Stimulated activated CD4-positive, alpha-beta T cell treated with anti-CD3 and anti-CD28 coated beads, Interleukin-12 subunit alpha, Interleukin-12 subunit beta, amount 100 ng/mL, for 4 hours (primary cell): ENCODE measurements at places on chromosomes 4 and X.

- DNase-seq = no peak
These were observed 8.4 kb upstream of the VSIG1 start for GRCh38 chrX:108036298-108036973.

DNA sequence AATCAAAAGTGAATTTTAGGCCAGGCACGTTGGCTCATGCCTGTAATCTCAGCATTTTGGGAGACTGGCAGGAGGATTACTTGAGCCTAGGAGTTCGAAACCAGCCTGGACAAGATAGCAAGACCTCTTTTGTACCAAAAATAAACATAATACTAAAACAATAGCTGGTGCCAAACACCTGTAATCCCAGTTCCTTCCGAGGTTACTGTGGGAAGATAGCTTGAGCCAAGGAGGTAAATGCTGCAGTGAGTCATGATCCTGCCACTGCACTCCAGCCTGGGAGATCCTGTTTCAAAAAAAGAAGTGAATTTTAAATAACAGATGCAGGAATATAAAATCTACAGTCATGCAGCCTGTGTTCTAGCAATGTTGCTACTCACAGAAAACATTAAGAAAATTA lies 488.3 kb downstream of the PPARGC1A start:
- DNase-seq = no peak

DNA sequence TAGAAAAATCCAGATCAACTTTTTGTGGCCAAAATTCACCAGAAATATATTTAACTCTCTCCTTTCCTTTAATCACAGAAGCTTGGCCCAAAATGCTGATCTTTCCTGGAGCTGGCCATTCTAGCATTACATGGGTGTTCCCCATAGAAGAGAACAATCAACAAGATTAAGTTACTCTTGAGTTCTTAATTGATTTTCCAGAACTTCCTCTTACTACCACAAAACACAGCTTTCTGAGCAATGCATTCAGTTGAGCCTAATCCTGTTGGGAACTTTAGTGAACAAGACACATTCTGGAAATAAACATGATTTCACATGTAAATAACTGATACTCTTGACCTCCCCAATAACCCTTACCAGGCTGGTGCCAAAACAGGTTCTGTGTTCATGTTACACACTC lies 45.4 kb upstream of the STIM2 start:
- no peak for DNase-seq

- DNase-seq = no peak
These were observed 156.0 kb downstream of the DCLK2 start for GRCh38 chr4:150234246-150234645.

GRCh38 chrX:54386314-54386713 lies 28.5 kb upstream of the WNK3 start:
- DNase-seq = no peak

- DNase-seq = no peak
These were observed 177.2 kb downstream of the ARAP2 start for GRCh38 chr4:36067116-36067515.

DNA sequence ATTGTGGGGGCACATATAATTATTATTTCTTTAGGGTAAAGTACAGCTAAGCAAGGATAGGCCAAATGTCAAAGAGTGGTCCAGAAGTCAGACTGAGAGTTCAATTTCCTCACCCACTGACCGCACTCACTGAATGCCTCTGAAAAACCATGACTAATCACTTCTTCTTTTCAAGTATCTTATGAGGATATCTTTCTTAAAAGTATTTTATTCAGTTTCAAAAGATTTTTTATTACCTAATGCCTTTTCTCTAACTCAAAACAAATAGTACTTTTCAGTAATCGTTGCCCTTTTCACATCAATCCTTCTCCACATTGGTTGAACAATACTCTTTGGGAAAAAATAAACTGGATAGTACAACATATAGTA lies 61.7 kb upstream of the CAMK2D start:
- no peak for DNase-seq

- DNase-seq = no peak
These were observed 54.8 kb downstream of the PAGE2 start for GRCh38 chrX:55143621-55144020.

- DNase-seq = no peak
These were observed 1.2 kb downstream of the ARHGAP6 start for GRCh38 chrX:11664211-11665167.

- DNase-seq = no peak
These were observed 390.1 kb downstream of the ANKRD50 start for GRCh38 chr4:124322234-124323065.

DNA sequence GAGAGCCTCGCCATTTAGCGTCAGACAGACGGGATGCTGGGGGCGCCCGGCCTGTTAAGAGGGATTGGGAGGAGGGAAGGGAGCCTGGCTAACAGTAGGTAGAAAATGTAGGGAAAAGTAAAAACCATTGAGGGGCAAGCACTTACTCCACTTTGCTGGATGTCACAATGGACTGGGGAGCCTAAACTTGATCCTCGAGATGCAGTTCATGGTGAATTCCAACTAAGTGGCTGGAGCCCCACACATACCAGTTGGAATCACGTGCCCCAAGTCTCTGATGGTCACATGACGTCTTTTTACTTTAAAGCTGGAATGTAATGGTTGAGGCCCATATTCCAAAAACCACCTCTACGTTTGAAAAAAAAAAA lies 1.5 kb downstream of the PLS3 start:
- DNase-seq = no peak

DNA sequence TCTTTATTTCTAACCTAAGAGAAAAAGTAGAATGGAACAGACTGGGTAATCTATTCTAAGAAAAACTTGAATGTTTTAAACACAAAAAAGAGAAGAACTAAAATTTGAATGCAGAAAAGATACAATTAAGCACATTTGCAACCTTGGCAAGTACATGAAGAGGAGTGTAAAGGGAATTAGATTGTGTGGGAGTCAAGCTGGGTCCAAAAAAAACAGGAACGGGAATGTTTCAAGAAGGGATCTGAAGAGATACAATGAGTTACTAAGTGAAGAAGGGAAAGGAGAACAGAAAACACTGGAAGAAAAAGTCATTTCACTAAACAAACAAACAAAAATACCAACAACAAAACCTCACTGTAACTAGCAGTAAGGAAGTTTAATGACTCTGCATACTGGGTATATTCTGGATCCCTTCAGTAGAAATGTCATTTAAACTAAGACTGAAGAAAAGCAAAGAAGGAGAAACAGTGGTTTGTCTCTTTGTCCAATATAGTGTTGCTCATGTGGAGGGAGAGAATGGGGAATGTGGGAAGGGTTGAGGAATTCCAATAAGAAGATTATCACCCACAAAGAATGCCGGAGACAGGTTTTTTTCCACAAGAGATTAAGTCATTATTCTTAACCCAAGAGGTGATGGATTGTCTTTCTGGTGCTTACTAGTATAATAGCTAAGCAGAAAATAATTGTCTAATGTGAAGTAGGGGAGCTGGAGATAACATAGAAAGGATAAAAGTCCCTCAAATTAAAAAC lies 50.4 kb upstream of the PTPN13 start:
- DNase-seq = no peak

- peak; percentile 48 for DNase-seq
These were observed 893 bp upstream of the SEPTIN11 start for GRCh38 chr4:76948443-76949275.

DNA sequence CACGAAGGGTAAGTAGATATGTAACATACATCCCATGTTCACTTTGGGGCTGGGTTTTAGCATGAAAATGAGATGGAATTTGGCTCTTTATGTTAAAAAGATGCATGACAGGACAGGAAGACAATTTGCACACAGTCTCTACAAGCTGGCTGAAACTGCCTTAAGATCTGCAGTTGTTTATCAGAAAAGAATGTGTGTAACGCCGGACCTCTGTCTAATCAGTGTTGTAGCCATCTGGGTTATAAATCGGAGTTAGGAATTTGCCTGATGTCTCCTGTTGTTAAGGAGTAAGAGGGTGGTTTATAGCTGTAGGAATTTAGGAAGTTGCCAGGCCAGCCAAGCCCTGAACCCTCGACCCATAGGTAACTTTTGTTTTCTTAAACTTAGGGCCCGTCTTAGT lies 562.9 kb upstream of the FAT1 start:
- DNase-seq = no peak

DNA sequence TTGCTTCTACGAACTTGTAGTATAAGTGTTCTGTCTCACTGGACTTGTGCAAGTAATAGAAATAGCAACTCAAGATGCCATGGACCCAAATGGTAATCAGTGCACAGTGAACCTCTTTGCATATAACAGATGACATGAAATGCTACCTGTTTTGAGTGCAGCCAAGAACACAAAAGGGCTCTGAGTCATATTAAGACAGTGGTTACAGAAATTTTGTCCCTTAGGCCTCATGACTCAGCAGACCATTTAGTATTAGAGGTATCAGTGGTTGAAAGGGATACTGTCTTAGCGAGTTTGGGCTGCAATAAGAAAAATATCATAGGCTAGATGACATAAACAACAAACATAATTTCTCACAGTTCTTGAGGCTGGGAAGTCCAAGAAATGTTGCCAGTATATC lies 502.9 kb upstream of the PCDH10 start:
- no peak for DNase-seq

GRCh38 chrX:152138388-152138784 lies at the start of gene MAGEA10:
Gene MAGEA10, minus strand, starts transcription at chrX:152138577. Its CDS starts 2,957 bp downstream, at chrX:152135620.
- DNase-seq = no peak

- DNase-seq = no peak
These were observed 278.4 kb downstream of the CAMK2D start for GRCh38 chr4:113483131-113483530.

DNA sequence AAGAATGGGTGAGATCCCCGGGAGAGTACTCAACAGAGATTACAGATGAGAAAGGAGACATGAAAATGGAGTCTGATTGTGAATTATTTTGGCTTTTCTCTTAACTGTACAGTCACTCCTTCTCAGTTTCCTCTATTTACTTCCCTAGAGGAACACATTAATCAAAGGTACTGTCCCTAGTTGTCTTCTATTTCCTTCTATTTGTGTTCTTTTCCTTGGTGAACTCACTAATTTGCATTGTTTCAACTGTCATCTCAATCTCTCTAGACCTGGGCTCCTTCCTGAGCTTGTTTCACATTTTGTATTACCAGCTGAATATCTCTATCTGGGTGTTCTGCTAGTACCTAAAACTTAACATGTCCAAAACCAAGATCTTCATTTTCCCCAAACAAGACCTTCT lies 59.8 kb downstream of the ABCB7 start:
- no peak for DNase-seq

DNA sequence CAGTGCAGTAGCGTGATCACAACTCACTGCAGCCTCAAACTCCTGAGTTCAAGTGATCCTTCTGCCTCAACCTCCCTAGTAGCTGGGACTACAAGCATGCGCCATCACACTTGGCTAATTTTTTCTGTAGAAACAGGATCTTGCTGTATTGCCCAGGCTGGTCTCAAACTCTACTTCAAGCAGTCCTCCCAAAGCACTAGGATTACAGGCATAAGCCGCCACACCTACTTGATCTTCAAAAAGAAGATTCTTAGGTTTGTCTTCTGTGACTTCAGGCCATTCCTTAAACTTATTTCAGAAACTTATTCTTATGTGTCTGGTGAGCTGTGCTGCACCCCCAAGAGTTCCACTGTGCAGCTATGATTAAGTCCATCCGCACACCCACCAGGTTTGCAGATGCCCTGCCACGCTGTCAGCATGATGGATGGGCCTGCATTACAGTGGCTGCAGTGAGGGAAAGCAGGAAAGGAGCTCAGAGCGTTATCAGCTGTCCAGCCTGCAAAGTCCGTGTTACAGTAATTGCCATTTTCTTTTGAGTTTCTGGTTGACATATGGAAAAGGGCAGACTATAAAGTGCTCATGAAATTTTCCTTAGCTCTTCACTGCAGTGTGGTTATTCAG lies 146.6 kb downstream of the AASDH start:
- DNase-seq = no peak

DNA sequence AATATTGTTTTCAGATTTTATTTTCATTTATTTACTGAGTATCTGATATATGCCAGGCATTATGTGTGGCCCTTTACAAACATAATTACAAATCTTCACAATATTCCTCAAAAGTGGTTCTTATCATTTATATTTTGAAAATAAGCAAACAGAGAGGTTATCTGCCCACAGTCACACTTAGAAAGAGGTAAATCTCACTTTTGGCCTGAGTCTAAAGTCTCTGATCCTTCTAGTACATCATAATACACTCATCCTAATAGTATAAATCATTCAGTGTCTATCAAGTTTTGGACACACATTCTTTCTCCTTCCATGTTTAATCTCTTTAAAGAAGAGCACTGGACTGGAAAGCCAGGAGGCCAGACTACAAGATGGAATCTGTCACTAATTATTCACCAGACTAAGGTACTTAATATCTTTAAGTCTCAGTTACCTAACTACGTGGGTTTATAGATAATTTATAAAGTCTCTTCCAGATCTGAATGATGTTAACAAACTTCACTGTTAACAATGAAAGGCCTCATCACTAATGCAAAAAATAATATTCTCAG lies 281.3 kb downstream of the PPP3CA start:
- DNase-seq = no peak
